Fibroblast of lung (primary cell): ENCODE measurements at places on chromosomes 11 and 22. TPM values are rescaled to one million over a fixed set of nuclear protein-coding genes. Genes with fewer than 3 reads are reported as not detected.
A peak's percentile ranks its signal among the peaks of the same experiment; 100 is the strongest.

DNA sequence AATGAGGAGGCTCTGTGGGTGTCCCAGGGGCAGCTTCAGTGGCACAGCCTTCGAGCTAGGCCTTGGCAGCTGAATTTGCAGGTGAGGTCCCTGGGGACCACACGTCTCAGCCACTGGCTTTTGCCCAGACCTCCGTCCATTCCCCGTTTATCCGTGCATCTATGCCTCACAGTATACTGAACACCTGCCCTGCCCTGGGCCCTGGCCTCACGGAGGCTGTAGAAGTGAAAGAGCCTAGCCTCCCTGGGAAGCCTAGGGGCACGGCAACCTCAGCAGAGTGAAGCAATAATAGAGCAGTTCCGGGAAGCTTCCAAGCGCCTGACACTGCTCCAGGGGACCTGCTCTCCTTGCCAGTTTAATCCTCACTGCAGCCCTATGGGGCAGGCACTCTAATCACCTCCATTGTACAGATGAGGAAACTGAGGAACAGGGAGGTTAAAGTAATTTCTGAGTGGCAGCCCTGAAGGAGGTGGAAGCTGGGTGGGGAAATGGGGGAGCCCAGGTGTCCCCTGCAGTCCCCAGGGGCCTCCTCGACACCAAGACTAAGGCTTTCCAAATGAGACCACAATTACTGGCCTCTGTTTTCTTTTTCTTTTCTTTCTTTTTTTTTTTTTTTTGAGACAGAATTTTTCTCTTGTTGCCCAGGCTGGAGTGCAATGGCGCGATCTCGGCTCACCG lies 2.7 kb upstream of the NFAM1 start:
- no peaks in the 10 kb centered on the region for H3K36me3 ChIP-seq
- peaks cover 37% of the 10 kb centered on the region for H3K27me3 ChIP-seq
- H3K4me3 ChIP-seq = no peak overlapping the region
- H3K4me1 ChIP-seq = peaks cover 4% of the 10 kb centered on the region
- DNase-seq = no peak
- H3K27ac ChIP-seq = no peak overlapping the region

- H3K27ac ChIP-seq = no peak overlapping the region
- no peaks in the 10 kb centered on the region for H3K36me3 ChIP-seq
- no peaks in the 10 kb centered on the region for H3K4me1 ChIP-seq
- H3K27me3 ChIP-seq = peaks cover 16% of the 10 kb centered on the region
- DNase-seq = peak; percentile 20
These were observed 825 bp downstream of the SLC1A2 start for GRCh38 chr11:35418282-35419183.

GRCh38 chr11:77411137-77411707 lies 62.7 kb downstream of the PAK1 start:
- DNase-seq = peak; percentile 31
- no peaks in the 10 kb centered on the region for H3K36me3 ChIP-seq
- no peaks in the 10 kb centered on the region for H3K27me3 ChIP-seq
- H3K27ac ChIP-seq = peak overlapping the region; percentile 53
- peak overlapping the region; percentile 72 for H3K4me3 ChIP-seq

DNA sequence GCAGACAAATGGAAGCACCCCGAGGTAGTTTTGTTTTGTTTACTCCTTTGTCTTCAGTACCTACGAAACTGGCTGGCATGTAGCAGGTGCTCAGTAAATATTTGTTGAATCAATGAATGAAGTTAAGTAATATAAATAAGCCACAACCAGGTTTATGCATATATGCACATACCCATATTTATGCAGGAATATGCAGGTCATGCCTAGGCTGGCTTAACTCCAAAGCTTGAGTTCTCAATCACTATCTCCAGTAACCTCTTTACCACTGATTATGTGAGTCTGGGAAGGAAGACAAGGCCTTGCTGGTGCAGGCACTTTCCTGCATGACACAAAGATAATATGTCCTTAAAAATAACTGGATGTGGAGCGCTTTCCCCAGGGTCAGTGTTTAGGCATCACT lies 27.5 kb downstream of the ARL14EP start:
- H3K4me3 ChIP-seq = no peak overlapping the region
- DNase-seq = no peak
- H3K27me3 ChIP-seq = no peaks in the 10 kb centered on the region
- H3K27ac ChIP-seq = no peak overlapping the region
- no peaks in the 10 kb centered on the region for H3K36me3 ChIP-seq

DNA sequence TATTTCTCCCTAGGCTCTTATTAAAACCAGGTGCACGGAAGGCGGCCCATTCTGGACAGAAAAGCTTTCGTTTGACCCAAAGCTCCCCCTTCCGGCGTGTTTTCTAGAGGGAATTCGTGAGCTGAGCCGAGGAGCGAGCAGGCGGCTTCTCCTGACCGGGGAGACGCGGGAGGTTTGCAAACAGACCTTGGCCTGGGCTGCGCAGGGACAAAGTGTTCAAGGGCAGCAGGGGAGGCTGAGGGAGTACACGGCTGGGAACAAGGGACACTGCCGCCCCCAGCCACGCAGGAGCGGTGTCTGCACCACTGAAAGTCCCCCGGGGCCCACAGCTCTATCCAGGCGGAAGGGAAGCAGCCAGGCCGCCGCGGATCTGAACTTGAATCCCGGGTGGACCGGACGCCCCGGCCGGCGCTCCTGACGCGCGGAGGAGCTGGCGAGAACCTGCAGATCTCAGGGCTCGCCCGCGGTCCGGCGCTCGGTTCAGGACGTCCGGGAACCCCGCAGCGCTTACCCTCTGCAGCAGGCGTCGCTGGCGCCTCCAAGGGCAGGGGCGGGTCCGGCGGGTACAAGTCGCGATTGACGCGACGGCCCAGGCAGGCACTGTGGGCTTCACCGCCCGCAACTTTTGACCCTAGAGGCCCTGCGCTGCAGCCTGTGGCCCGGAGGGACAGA lies 101.9 kb downstream of the WT1 start:
- peak; percentile 68 for DNase-seq
- no peaks in the 10 kb centered on the region for H3K4me1 ChIP-seq
- H3K27me3 ChIP-seq = no peaks in the 10 kb centered on the region

- no peaks in the 10 kb centered on the region for H3K27me3 ChIP-seq
- no peak for DNase-seq
- no peaks in the 10 kb centered on the region for H3K4me1 ChIP-seq
- no peak overlapping the region for H3K27ac ChIP-seq
- H3K4me3 ChIP-seq = no peak overlapping the region
These were observed 72.5 kb upstream of the C11orf87 start for GRCh38 chr11:109349276-109350080.

SAA4 gene
- polyA plus RNA-seq = not detected in 2 replicates
